HFF-Myc (cell line): ENCODE measurements at places on chromosomes 4 and X.
A peak's percentile ranks its signal among the peaks of the same experiment; 100 is the strongest.

- DNase-seq, result no peak
Observed at GRCh38 chr4:96379524-96379923, 539.6 kb downstream of the PDHA2 start.

GRCh38 chr4:172777729-172778431, 390.7 kb upstream of the GALNT7 start:
- no peak for DNase-seq

DNA sequence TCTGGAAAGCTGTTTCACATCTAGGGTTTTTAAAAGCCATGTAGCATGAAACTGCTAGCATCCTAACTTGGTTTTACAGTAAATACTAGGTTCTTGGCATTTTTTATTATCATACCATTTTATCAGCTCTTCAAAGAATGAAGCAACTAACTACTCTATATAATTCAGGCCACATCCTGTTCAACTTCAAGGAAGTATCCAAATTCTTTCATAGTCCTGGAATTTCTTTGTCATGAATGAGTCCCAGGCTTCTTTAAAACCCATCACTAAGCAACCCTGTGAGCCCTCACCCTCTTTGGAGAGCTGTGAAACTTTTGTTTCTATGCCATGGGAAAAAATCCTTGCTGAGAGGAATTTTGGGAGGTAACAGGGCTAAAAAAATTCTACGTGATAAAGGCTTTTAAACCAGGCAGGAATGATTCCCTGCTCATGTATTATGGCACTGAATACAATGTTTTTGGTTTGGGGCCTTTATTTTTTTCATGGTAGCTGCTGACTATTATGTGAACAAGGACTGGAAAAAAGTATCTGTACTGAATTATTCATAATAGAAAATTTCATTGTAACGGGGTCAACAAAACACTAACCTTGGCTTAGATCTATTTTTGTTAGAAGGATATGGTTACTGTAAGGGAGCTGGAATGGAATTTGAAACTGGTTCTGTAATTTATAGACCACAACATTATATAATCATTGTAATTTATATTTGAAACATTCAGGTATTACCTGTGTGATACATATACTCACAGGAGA, 164.9 kb downstream of the DCTD start:
- DNase-seq, result peak; percentile 27

DNA sequence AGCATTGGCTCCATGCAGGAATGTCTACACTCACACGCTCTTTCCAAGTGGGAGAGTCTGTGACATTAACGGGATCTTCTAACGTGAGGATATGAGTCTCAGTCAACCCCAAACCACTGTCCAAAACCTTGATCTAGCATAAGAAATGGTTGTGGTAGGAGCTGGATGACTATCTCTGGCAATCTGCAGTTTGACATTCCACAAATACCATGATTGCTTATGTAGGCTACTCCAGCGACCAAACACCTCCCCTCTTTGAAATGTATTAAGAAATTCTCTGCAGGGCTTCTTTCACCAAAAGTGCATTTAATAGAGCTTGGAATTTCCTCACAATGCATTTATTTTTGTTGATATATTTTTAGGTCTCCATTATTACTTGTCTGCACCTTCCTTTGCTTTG, 14.1 kb upstream of the STX18 start:
- DNase-seq, result peak; percentile 42

DNA sequence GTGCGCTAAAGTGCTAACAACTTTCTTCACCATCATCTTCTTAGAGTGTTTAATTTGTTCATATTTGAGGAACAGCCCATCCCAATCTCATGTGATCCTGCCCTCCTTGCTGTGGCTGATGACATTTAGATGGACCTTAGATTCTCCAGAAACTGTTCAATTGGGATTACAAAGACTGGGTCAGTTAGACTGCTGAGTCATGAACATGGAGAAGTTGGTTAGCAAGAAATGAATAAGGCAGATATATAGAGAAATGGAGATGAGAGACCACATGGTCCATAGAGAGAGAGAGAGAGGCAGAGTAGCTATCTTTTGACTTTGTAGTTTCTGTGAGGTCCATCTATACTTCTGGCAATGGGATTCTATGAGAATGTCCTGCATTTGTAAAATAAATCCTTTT, 275.9 kb downstream of the GLUD2 start:
- DNase-seq, result no peak

DNA sequence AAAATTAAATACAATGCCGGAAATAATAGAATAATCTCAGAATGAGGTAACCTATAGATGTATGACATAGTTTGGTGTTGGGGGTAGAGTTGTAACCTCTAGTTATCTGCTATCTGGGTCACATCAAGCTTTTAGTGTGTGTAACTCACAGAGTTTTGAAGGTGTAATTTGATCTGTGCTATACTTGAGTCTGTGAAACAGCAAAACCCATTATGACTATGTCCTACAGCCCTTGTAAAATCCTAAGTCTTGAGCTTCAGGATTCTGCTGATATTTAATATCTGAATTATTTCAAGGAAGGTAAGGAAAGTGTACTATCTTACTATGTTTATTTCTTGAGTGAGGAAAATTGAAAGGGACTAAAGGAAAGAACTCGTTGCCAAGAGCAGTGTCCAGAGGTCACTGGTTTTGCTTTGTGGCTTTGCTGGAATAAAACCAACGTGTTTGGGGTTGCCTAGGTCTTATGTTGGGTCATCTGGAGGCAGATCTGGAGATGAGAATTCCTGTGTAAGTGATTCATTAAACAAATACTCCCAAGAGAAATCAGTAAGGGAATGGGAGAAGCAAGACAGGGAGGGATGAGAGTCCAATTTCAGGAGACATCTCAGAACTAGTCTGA, 107.8 kb upstream of the CBLL2 start:
- no peak for DNase-seq

- no peak for DNase-seq
Observed at GRCh38 chr4:75251547-75251946, 262.7 kb downstream of the RCHY1 start.

GRCh38 chrX:149007423-149007822, 497.7 kb downstream of the IDS start:
- DNase-seq, result no peak

DNA sequence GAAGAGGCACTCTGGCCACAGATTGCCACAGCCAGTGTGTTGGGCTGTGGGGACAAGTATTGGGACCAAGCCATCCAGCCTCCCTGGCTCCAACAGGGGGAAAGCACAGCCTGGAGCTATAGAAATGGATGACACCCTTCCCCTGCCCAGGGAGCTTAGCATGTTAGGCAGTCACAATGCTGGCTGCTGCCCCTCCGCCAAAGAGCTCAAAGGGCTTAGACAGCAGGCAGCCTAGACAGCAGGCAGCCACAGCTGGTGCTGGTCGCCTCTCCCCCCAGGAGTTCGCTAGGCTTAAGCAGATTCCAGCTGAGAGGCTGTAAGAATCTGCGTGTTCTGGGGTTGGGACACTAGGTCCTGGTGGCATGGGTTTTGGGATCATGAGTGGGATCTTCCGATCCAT, 94.5 kb upstream of the MXRA5 start:
- no peak for DNase-seq

GRCh38 chr4:20618731-20619130, 81.5 kb upstream of the PACRGL start:
- no peak for DNase-seq

- DNase-seq, result no peak
Observed at GRCh38 chr4:27154706-27155105, 294.1 kb downstream of the STIM2 start.

GRCh38 chr4:172369471-172369959, 556.3 kb downstream of the GALNTL6 start:
- DNase-seq, result no peak

- DNase-seq, result no peak
Observed at GRCh38 chr4:86818211-86818610, 31.0 kb downstream of the SLC10A6 start.

- no peak for DNase-seq
Observed at GRCh38 chr4:143338313-143338712, 1.6 kb downstream of the GAB1 start.
